ENCODE measurements at places on chromosomes 11 and 22. TPM values are rescaled to one million over a fixed set of nuclear protein-coding genes. Genes with fewer than 3 reads are reported as not detected.
A peak's percentile ranks its signal among the peaks of the same experiment; 100 is the strongest.

DNA sequence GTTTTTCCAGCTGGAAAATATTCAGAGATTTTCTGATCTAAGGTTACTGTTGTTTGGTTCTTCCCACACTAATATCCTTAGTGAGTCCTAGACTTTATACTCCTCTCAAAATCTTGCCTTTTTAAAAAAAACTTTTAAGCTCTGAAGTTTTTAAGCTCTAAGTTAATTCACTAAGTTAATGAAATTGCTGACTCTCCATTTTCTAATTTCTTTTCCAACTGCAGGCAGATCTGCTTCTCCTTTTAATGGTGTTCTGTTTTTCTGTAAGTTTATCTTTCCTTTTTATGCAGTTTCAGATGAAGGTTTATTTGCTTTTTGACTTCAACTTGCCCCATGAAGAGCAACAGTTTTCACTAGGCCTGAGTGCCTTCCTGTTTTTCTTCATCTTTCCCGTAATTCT is 125.8 kb upstream of the ARHGAP42 start:
- no peak for DNase-seq

GRCh38 chr22:28198692-28199091 is 279.6 kb upstream of the PITPNB start:
- no peak for DNase-seq

- DNase-seq, result no peak
These were observed 32.1 kb upstream of the TENM4 start for GRCh38 chr11:79472819-79473529.

DNA sequence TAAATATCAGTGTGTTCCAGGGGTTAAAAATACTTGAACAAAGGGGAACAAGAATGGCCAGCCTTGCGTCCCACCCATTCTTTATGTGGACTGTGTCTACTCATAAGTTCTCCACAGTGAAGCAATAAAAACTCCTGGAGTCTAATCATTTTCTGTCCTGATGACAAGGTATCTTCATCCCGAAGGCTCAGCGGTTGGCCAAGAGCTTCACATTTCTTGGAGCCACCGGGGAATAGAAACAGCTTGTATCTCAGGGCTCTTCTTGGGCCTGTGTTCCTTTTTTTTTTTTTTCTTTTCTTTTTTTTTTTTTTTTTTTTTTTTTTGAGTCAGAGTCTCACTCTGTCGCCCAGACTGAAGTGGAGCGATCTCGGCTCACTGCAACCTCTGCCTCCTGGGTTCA is 36.8 kb upstream of the ADORA2A start:
- DNase-seq, result no peak

DNA sequence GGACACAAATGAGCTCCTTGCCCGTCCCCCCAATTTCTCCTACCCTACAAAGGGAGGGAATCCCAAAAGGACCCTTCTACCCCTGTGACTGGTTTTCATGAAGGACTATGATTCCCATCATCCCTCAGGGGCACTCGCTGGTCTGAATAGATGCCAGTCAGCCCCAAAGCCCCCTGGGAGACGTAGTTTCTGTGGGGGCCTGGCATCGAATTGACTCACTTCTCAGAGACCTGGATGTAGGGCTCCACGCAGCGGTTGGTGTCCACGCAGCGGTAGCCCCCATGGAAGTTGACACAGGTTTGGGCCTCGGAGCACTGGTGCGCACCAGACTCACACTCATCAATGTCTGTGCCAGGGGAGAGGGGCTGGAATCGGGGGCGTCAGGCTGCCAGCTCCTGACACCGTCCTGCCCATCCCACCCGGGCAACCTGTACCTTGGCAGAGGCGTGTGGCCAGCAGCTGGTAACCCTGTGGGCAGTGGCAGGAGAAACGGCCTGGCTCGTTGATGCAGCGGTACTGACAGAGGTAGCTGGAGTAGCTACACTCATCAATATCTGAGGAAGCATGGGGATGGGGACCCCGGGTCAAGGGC is 4.4 kb downstream of the EFEMP2 start:
- DNase-seq, result no peak

RHOD gene
- 10.5 TPM for total RNA-seq

OR51E2 gene
- not detected for total RNA-seq

DNA sequence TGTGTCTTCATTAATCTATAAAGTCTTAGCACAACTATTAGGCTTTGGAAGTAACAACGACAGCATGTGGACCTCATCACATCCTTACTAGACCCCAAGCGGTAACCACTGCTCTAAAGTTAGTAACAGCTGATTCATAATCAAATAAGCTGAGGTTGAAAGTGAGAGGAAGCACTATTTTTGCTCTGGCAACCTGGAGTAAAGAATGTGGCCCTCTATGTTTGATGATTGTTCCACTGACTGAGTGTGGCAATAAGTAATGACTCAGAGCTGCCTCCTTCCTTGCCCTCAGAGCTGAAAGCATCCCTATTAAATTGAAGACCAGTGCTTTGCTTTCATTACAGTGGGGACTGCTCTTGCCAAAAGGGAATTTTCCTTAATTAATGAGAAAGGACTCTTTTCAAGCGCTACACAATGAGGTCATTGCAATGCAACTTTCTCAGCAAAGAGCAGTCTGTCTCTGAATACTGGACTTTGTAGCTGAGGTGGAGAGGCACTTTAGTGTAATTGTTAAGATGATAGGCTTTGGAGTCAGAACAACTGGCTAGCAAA is 906.1 kb upstream of the RAG2 start:
- DNase-seq, result no peak

GRCh38 chr22:28426346-28427132 is 253.1 kb downstream of the TTC28 start:
- DNase-seq, result no peak

DNA sequence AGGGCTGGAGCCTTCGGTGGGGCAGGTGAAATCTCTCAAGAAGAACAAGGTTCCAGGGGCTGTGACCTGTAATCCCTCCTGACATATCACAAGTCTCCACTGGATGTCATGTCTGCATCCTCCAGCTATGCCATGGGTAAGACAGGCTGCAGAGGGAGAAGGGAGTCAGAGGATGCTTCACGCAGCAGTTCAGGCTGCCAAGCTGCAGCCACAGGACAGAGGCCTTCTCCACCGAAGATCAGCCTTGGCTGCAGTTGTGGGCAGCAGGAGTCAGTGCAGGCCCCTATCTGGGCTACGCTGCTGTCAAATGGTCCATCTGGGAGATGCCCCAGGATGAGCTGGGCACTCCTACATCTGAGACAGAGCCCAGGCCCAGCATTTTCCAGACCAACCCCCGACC is 25.0 kb downstream of the DKK3 start:
- no peak for DNase-seq

DNA sequence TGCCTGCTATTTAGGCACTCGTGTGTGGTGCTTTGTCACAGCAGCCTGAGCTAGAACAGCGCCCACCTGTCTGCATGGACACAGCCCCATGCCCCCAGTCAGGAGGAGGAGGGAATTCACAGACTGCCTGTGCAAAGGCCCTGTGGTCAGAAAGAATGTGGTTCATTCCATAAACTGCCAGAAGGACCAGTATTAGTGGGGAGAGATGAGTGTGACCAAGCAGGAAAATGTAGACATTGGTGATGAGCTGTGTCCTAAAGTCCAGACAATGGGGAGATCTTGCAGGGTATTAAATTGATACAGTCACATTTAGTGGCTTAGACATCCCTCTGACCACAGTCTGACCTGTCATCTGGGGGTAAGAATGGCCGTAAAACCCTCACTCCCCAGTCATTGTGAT is 83.7 kb upstream of the LINC01488 start:
- DNase-seq, result no peak

DNA sequence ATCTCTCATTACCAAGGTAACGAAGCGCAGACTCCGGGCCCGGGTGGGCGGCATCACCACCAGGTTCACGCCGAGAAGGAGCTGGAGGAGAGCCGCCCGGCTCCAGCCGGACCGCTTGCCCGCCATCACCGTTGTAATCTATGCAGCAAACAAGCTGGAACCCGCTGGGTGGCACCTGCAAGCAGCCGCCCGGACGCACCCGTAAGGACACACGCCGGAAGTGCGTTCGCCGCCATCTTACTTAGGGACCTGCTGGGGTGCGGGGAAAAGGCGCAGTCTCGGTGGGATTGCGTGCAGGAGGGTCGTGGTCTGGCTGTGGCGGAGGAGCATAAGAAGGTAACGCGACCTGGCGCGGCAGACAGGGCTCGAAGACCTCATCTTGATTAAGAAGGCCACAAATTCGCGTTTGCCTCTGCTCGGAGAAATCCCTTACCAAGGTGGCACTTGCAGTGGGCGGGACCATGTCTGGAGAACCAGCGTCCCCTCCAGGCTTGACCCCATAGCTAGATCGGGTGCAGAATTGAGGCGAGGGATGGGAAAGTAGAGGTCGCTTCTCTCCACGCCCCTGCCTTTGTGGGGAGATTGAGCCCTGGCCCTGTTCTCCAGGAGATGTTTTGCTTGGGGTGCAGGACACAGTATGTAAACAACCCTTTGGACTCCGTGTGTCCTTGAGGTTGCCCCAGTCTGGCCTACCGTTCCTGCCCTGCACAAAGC is at the start of gene ACP2:
TSS of gene ACP2 (minus strand) at position 151 of the 714 bp plus-strand sequence. CDS start at position 126, 25 bp downstream.
- peak; percentile 75 for DNase-seq

TNRC6B gene
- 53.4 TPM for total RNA-seq

INS gene
- total RNA-seq, result not detected

DNA sequence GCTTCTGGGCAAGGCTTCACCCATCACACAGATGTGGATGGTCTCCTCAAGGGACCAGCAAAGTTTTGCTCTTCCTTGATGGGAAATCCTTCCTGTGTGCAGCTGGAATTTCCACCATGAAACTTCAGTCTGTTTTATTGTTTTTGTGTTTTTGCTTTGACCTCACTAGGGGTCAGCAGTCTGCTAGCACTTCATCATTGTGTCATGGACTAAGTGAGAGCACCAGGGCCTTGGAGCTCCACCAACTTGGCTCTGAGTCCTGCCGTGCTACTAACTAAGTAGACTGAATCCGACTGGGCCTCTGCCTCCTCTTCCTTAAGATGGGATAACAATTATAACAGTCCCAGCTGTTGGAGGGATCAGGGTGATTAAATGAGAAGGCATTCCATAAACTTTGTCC is 305.8 kb upstream of the NCAM1 start:
- DNase-seq, result no peak
